ENCODE measurements at places on chromosomes 1 and 21. TPM values are rescaled to one million over a fixed set of nuclear protein-coding genes. Genes with fewer than 3 reads are reported as not detected.
A peak's percentile ranks its signal among the peaks of the same experiment; 100 is the strongest.

GRCh38 chr1:1230656-1231399, 973 bp downstream of the SDF4 start:
- H3K4me1 ChIP-seq, result peaks cover 30% of the 10 kb centered on the region
- peak overlapping the region; percentile 98 for H3K4me3 ChIP-seq
- H3K27me3 ChIP-seq, result no peaks in the 10 kb centered on the region
- peak overlapping the region; percentile 69 for H3K27ac ChIP-seq
- H3K36me3 ChIP-seq, result peaks cover 16% of the 10 kb centered on the region
- no peak for DNase-seq

DNA sequence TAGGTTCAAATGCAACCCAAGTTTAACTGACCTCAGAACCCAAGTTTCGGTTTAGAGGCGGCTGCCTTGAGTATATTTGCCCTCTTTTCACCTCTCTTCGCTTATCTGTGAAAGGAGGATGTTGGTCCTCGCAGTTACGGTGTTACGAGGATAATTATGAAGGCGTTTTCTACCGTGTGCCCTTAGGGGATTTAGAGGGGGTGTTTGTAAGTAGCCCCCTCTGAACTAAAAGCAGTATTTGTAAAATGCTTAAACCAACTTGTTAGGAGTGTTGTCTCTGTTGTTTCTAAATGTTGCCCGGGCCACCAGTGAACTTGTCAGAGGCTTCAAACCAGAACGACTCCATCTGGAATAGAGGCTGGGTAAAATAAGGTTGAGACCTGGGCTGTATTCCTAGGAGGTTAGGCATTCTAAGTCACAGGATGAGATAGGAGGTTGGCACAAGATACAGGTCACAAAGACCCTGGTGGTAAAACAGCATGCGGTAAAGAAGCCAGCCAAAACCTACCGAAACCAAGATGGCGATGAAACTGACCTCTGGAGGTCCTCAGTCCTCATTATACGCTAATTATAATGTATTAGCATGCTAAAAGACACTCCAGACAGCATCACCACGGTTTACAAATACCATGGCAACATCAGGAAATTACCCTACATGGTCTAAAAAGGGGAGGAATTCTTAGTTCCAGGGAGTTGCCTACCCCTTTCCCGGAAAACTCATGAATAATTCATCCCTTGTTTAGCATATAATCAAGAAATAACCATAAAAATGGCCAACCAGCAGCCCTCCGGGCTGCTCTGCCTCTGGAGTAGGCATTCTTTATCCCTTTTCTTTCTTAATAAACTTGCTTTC, 1.0 kb upstream of the PSRC1 start:
- peak overlapping the region; percentile 99 for H3K4me3 ChIP-seq
- no peak overlapping the region for H3K27ac ChIP-seq
- H3K36me3 ChIP-seq, result peaks cover 7% of the 10 kb centered on the region
- H3K4me1 ChIP-seq, result peaks cover 61% of the 10 kb centered on the region

- H3K27ac ChIP-seq, result no peak overlapping the region
- peaks cover 4% of the 10 kb centered on the region for H3K36me3 ChIP-seq
- no peaks in the 10 kb centered on the region for H3K27me3 ChIP-seq
- peak overlapping the region; percentile 100 for H3K4me3 ChIP-seq
- H3K4me1 ChIP-seq, result peaks cover 45% of the 10 kb centered on the region
Measured at GRCh38 chr1:117930484-117930883, 945 bp downstream of the WDR3 start.

DNA sequence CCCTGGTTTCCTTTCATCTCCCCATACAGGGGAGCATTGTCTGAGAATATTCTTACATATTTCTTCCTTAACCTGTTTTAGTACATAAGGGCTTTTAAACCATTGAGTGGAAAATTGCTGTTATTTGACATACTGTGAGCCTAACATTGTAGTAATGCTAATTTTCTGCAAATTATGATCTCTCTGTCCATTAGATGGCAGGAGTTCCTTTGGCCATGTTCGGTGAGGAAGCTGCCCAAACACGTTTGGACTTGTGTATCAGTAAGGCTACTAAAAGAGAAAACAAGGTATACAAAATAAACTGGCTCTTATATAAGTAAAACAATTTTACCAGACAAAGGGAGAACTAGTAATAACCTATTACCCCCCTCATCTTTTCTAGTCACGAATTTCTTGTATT, 29.2 kb downstream of the CDC7 start:
- H3K36me3 ChIP-seq, result peaks cover 2% of the 10 kb centered on the region
- DNase-seq, result no peak
- H3K27me3 ChIP-seq, result no peaks in the 10 kb centered on the region

GRCh38 chr1:43552059-43552742, 21.5 kb downstream of the PTPRF start:
- no peaks in the 10 kb centered on the region for H3K27me3 ChIP-seq
- H3K4me3 ChIP-seq, result no peak overlapping the region
- peaks cover 36% of the 10 kb centered on the region for H3K4me1 ChIP-seq

DNA sequence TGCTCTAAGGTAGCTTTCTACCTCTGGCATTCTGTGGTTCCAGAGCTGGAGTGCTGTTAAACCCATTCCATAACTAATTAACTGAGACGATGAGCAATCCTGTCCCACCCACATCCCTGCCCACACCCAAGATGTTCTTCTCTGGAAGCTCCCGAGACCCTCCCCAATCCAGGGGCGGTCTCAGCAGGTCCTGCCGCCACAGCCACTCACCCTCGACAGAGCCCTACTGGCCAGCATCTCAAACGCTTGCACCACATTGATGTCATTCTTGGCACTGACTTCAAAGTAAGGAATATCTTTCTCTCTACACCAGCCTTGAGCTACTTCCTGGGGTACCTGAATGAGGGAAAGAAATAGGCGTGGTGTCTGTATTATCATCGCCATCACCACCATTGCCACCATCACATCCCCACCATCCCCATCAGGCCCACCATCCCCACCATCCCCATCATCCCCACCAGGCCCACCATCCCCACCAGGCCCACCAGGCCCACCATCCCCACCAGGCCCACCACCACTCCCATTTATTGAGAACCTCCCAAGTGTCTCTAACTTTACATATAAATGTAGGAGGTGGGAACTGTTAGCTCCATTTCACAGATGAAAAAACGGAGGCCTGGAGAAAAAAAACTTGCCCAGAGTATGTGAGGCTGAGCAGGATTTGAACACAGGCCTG, 17.7 kb downstream of the RAB7B start:
- no peak for DNase-seq
- H3K27ac ChIP-seq, result no peak overlapping the region
- H3K4me3 ChIP-seq, result no peak overlapping the region
- peaks cover 15% of the 10 kb centered on the region for H3K4me1 ChIP-seq
- H3K27me3 ChIP-seq, result no peaks in the 10 kb centered on the region

GRCh38 chr1:207871117-207871649, 39.7 kb downstream of the CD34 start:
- H3K27ac ChIP-seq, result no peak overlapping the region
- peak overlapping the region; percentile 29 for H3K4me3 ChIP-seq
- H3K36me3 ChIP-seq, result peaks cover 2% of the 10 kb centered on the region
- peaks cover 13% of the 10 kb centered on the region for H3K4me1 ChIP-seq
- DNase-seq, result no peak

Gene FCRL6
- total RNA-seq, result not detected

GRCh38 chr1:87707411-87707810, 378.7 kb downstream of the LMO4 start:
- H3K27me3 ChIP-seq, result no peaks in the 10 kb centered on the region
- DNase-seq, result no peak
- H3K36me3 ChIP-seq, result no peaks in the 10 kb centered on the region
- H3K4me3 ChIP-seq, result no peak overlapping the region

- no peaks in the 10 kb centered on the region for H3K27me3 ChIP-seq
- peaks cover 32% of the 10 kb centered on the region for H3K36me3 ChIP-seq
- DNase-seq, result no peak
- H3K4me1 ChIP-seq, result peaks cover 6% of the 10 kb centered on the region
- no peak overlapping the region for H3K4me3 ChIP-seq
Measured at GRCh38 chr21:46202592-46203202, 18.4 kb upstream of the SPATC1L start.

GRCh38 chr1:27296773-27297291, 25.1 kb upstream of the TMEM222 start:
- no peaks in the 10 kb centered on the region for H3K27me3 ChIP-seq
- peak overlapping the region; percentile 12 for H3K27ac ChIP-seq
- DNase-seq, result peak; percentile 84
- H3K36me3 ChIP-seq, result peaks cover 7% of the 10 kb centered on the region

Data from neural crest cell (in vitro differentiated cells).